CD4-positive, alpha-beta T cell (primary cell): ENCODE measurements at places on chromosomes 4 and X.

DNA sequence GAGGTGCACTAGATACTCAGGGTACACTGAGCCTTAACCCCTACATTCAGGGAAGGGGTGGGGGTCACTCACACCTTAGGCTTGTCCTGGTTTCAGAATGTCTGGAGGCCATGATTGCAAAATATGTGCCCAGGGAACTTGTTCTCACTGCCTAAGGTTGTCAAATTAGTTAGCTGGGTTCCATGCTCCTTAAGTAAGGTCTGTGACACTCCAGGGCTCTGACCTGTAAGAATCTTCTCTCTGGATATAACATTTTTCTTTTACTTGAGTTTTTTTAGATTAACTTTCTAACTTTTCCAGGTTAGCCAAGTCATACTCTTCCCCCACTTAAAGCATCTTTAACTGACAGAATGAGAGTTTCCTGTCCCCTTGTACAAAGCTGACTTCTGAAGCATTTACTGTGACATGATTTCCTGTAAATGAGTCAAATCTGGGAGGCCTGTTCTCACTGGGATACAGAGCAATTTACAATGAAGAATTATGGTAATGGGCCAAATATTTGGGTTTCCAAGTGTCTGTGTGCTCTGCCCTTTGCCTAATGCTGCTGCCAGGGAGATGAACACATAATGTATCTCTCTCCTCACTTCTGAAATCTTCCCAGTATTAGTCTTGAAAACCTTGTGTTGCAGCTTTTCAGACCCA lies 101.7 kb downstream of the GATB start:
- peak; percentile 9 for DNase-seq

GRCh38 chr4:52266537-52267137 lies 215.5 kb downstream of the SPATA18 start:
- no peak for DNase-seq

GRCh38 chr4:1478766-1479355 lies 72.6 kb upstream of the NKX1-1 start:
- no peak for DNase-seq

- DNase-seq: no peak
These were observed 1663.7 kb upstream of the ADGRL3 start for GRCh38 chr4:59536428-59536827.

- DNase-seq: no peak
These were observed 48.8 kb downstream of the AFAP1 start for GRCh38 chr4:7890635-7891393.

DNA sequence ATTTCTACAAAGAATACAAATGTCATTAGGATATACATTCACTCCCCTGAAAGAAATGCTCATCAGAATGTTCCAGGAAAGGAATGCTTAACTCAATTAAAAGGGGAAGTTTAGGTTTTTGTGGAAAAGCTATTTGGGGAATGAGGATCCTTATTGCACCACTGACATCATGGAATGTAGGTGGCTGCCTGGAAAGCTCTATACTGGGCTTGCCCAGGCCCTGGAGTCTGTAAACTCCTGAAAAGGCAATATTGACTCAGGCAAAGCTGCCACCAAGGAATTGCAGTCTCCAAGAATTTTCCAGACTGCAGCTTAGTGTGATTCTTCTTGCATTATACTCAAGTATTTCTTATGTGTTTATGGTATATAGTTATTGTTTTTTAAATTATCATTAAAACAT lies 15.7 kb downstream of the DAPP1 start:
- no peak for DNase-seq

DNA sequence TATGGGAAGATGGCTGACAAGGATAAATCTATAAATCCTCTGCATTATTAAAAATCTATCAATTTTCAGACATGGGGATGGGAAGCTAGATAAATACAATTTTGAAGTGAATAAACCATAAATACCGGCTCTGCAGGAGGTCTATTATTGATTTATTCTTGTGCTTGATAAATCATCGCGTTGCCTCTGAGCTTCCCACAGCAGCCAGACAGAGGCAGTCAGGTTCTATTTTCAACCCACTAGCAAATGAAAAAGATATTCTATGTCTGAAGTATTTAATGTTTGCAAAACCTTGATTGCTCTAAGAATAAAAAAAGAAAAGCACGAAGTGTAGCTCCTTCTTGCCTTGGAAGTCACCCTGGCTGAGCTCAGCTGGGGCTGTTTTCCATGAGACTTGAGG lies 216.2 kb downstream of the DHRSX start:
- no peak for DNase-seq

GRCh38 chrX:1462596-1463251 lies 10.0 kb upstream of the ASMTL start:
- DNase-seq: peak; percentile 95

GRCh38 chr4:74166818-74167217 lies 8.9 kb downstream of the MTHFD2L start:
- DNase-seq: no peak

DNA sequence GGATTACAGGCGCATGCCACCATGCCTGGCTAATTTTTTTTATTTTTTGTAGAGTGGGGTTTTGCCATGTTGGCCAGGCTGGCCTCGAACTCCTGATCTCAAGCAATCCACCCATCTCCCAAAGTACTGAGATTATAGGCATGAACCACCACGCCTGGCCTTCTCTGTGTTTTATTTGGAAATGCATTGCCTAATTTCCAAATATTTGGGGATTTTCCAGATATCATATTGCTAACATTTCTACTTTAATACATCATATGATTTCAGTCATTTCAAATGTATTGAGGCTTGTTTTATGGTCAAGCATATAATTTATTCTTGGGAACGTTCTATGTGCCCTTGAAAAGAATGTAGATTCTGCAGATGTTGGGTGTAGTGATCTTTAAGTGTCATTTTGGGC lies 38.8 kb downstream of the FGF2 start:
- DNase-seq: no peak

DNA sequence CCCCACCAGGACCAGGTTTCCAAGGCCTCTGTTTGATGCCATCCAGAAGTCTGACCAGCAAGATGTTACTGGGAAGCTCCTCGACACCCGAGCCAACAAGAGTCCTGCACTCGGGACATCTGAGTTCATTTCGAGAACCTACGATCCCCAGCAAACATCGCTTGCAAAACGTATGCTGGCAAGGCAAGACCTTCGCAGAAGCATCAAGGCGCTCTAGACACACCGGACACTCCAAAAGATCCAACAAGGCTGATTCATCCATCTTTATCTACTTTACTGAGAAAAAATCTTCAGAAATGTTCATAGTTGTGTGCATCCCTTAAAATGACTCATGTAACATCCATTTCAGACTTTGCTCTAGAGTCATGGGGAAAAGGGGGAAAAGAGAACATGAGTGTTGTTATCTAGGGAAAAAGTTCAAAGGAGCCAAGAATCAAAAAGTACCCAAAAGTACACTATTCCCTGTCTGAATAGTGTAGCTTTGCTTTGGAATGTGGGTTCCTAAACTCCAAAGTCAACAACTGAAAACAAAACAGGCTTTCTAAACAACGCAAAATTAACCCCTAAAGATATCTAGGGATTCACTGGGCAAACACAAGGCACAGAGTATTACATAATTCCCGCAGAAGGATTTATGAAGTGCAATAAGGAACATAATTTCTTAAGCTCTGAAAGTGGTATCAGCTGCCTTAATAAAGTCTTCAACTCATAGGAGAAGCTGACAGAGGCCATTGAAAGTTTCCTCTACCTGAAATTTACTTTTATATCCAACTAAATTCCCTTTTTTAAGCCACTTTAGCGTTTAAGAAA lies 1.6 kb downstream of the SH3RF1 start:
- no peak for DNase-seq

DNA sequence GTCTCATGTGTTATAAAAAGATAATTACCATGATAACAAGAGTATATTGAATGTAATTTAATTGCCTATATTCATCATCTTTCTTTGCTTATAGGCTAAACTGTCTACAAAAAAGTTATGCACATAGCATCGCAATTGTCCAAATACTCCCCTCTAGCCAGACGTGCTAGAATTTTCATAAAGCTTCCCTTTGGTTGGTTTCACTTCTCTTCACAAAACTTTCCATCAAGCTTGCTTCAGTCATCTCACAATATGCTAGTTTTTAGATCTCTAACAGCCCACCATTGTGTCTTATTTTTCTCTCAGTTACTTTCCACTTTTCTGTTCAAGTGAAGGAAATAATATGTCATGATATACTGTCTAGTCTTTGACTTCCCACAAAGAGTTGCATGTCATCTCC lies 448.3 kb upstream of the SPANXN1 start:
- DNase-seq: no peak

GRCh38 chrX:18640686-18641085 lies 31.2 kb downstream of the RS1 start:
- no peak for DNase-seq

GRCh38 chr4:41989994-41990364 lies 351 bp upstream of the SLC30A9 start:
- DNase-seq: no peak

GRCh38 chr4:184328022-184328736 lies 110.5 kb upstream of the ENPP6 start:
- peak; percentile 46 for DNase-seq

GRCh38 chrX:53088136-53088974 lies 5.6 kb upstream of the KANTR start:
- peak; percentile 74 for DNase-seq

GRCh38 chrX:87425618-87426017 lies 92.0 kb upstream of the KLHL4 start:
- no peak for DNase-seq

- DNase-seq: no peak
These were observed 2.7 kb downstream of the SPON2 start for GRCh38 chr4:1169691-1170096.

DNA sequence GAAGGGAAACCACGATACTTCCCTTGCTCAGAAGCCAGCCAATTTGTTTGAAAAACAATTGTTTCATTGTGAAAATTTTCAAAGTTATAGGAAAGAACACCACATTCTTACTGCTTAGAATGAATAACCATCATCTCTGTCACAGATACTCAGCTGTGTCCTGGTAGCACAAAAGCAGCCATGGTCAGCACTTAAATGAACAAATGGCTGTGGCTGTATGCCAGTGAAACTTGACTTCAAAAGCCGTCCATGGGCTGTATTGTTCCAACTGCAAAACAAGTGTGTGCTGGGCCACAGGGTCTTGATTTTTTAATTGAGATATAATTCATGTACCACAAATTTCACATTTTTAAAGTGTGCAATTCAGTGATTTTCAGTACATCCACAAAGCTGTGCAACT lies 19.6 kb downstream of the NSDHL start:
- DNase-seq: no peak

- DNase-seq: no peak
These were observed 30.0 kb downstream of the TLR2 start for GRCh38 chr4:153713866-153714646.

DNA sequence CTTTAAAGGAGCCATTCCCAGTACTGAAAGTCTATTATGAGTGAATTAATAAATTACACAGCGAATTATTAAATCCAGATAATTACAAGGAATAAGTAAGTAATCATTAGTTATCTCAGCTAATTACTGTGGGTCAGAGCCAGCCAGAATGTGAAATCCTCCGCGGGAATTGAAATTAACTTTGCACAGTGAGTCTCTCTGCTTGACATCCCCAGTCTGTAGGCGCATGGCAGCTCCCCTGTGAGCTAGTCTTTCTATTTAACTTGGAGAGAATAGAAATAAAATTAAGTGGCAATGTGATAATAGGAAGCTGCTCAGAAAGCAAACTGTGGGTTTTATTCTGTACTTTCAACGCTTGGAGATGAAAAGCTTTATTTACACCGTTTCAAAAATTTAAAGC lies 7.2 kb downstream of the POU4F2 start:
- no peak for DNase-seq

- DNase-seq: no peak
These were observed 22.8 kb downstream of the RAB28 start for GRCh38 chr4:13461191-13461905.

DNA sequence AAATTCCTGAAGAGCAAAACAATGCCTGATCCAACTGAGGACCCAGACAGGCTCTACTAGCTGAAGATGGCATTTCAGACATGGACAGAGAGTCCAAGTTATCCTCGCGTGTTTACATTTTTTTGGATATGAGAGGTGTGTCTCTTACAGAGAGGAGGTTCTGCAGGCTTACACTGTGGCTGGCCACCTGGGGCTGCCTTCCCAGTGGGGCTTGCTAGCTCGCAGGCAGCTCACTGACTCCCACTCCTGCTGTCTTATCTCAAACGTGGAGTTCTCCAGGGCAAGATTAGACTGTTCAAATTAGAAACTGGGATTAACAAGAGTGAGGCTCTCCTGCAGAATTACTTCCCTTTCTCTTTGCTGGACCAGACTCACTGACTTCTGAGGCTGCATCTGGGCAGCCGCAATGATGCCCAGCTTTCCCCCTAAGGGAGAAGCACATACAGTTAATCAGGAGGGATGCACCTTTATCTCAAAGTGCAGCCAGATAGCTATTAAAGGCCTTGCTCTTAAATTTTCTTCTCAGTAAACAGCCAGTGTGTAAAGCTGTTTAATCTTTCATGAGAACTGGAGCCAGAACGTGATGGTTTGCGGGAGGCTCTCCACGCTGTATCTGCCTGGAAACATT lies 123.0 kb downstream of the ENPP6 start:
- no peak for DNase-seq

DNA sequence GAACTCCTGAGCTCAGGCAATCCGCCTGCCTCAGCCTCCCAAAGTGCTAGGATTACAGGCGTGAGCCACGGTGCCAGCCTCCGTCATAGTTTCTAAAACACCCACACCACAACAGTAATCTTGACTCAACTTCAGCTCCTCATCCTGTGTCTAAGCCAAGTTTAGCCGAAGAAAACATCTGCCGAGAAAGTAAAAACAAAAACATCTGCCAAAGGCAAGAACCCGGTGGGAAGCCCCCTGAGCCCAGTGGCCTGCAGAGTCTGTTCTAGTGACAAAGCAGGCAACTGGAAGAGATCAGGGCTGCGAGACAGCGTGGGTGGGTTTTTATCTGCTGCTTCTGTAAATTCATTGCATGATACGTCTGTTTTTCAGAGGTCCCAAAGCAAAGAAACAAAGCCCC lies 26.6 kb upstream of the CD99 start:
- no peak for DNase-seq

DNA sequence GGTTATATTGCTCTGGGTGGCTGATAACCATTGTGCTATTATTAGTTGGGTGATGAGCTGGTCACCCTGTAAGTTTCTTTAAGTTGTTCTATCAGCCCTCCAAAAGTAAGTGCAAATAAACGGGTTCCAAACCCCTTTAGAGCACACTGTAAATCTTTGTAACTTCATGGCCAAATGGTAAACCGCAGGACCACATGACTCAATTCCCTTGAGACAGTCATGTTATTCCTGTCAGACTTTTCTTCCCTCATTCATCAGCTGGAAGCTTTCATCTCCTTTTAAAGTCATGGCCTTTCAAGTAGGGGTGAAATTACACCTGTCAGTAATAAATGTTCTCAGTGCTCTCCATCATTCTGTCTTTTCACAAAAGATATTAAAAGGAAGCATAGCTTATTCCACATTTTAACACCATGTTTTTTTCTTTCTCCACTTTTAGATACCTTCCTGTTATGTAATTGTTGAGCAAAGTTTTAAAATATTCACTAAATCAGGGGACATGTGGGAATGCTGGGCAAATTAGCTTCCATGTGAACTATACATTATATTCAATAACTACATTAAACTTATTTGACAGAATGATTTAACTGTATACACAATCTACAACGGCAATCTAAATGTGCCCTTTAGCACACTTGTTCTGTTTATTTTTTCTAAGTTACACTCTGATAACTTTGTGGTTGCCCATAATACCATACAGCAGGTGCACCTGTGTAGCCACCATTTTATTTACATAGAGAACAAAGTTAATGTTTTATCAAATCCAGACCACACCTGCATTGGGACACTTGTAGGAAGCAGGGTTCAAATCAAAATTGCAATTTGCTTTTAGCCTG lies 275.5 kb downstream of the CFAP299 start:
- DNase-seq: no peak

- no peak for DNase-seq
These were observed 888 bp downstream of the RAB28 start for GRCh38 chr4:13483136-13483767.

GRCh38 chr4:145171911-145172310 lies 8.5 kb downstream of the OTUD4 start:
- no peak for DNase-seq
